ENCODE measurements at places on chromosomes 13 and 19.
A peak's percentile ranks its signal among the peaks of the same experiment; 100 is the strongest.

- DNase-seq, result peak; percentile 63
Observed at GRCh38 chr19:17385878-17386611, 8.0 kb downstream of the CCDC194 start.

DNA sequence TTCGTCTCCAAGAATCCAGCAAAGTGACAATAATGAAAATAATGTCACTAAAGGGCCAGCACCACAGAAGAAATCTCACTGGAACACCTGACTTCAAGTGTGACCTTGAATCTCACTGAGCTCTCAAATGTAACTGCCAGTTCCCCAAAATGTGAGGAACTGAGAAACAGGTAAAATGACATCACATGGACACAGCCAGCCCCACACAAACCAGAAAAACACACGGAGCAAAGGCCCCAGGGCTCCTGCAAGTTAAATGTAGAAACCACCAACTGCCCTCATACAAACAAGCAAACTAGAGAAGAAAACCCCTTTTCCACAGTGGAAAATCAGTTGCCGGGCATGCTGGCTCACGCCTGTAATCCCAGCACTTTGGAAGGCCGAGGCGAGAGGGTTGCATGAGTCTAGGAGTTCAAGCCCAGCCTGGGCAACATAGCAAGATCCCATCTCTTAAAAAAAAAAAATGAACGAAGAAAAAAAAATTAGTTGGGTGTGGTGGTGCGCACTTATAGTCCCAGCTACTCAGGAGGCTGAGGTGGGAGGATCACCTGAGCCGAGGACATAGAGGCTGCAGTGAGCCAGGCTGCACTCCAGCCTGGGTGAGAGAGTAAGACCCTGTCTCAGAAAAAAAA, 8.7 kb upstream of the KANK2 start:
- no peak for DNase-seq

DNA sequence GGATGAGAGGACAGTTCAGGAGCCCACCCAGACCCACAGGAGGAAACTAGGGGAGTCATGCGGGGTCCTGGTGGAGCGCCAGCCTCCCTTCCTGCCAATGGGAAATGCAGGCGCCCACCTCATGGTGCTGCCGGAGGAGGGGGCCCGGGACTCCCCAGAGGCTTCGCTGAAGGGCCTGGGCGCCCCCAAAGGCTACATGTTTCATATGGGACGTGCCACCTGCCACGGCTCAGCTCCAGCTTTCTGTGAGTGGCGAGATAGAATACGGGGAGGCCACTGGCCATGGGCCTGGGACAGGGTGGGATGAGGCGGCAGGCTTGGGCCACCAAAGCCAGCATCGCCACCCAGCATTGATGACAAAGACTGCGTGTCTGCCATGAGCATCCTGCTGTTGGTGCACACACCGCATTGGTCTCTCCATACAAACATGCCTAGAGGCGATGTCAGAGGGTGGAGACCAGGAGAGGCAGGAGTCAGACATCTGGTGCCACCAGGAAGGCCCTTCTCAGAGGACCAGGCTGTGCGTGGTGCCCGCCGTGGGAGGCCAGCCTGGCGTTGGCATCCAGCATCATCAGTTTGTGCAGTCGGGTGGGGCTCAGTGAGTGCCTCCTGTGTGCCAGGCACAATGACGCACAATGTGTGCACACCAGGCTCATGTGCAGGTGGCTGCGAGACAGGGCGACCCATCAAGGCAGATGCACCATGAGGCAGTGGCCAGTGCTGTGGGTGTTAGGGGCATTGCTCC, 1.2 kb upstream of the F10 start:
- DNase-seq, result no peak

DNA sequence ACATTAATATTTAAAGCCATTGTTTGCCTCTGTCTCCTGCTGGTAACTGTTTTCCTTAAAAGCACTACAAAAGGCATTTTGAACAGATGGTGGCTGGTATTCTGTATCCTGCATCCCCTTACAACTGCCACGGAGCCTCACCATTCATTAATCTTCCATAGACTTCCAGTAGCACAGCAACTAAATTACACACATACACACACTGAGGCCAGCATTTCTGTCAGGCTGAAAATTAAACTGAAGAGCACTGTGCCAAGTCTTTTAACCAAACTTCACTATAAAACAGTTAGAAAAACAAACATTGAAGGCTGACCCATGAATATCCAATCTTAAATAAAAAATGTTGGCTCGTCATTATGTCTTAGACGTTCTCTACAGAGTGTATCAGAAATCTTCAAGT, 697.8 kb downstream of the DACH1 start:
- no peak for DNase-seq

- no peak for DNase-seq
Observed at GRCh38 chr13:58165617-58166016, 534.1 kb downstream of the PCDH17 start.

DNA sequence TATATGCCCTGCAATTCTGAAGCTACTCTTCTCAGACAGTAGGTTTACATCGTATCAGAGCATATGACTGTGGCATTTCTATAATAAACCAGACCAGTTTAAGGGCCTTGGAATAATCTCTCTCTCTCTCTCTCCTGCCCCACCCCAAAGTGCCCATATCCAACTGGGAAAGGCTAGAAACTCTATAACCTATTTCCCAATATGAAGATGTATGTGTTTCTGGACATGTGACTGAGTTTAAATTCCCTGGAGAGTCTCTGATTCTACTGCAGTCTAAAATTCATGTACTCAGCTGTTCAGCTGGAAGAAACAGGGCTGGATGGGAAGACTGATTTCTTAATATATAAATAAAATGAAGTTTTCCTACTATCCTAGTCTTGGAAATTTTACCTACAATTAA, 91.9 kb upstream of the MBNL2 start:
- DNase-seq, result no peak

- no peak for DNase-seq
Observed at GRCh38 chr13:71587193-71587592, 279.8 kb downstream of the DACH1 start.

GRCh38 chr13:105403086-105403485, 1132.4 kb downstream of the EFNB2 start:
- no peak for DNase-seq

GRCh38 chr13:51805313-51805712, 1.4 kb upstream of the DHRS12 start:
- no peak for DNase-seq

DNA sequence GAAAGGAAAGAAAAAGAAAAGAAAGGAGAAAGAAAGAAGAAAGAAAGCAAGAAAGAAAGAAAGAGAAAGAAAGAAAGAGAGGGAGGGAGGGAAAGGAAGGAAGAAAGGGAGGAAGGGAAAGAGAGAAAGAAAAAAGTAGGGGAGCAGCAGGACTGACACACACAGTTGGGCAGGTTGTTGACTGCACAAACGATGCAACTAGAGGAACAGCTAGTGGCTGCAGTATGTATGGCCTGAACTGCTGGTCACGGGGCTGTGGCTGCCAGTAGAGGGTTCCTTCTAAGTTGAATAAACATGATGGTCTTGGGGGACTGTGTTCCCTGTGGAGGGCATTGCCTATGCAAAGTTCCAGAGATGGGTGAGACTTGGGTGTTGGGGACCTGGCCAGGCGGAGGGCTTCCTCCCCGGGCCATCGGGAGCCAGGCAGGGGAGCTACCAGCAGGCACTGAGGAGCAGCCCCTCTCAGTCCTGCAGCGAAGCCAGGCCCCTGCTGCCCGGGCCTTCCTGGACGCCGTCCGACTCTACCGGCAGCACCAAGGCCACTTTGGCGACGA, 16.7 kb upstream of the COLGALT1 start:
- DNase-seq, result no peak

DNA sequence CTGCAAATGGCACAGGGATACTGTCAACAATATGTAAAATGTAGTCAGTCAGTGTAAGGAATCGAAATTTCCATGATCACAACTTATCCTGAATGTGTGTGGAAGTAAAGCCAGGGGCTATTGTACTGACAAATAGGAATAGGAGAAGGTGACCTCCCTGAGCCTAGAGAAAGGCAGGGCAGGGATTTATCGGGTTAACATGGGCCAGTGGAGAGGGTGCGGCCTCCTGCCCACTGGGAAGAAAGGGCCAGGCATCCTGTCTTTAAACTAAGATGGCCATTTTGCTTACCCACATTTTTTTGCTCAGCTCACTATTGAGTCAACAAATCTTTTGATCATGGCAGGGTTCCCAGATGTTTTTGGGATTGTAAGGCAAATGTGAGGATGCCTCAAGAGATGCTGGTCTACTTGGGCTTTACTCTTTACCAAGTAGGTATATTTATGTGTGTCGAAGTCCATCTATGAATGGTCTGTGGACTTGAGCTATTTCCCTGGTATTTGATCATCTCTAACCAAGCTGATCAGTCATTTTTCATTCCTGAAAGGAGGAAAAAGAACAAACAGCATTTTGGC, 116.6 kb upstream of the RNF113B start:
- DNase-seq, result no peak

DNA sequence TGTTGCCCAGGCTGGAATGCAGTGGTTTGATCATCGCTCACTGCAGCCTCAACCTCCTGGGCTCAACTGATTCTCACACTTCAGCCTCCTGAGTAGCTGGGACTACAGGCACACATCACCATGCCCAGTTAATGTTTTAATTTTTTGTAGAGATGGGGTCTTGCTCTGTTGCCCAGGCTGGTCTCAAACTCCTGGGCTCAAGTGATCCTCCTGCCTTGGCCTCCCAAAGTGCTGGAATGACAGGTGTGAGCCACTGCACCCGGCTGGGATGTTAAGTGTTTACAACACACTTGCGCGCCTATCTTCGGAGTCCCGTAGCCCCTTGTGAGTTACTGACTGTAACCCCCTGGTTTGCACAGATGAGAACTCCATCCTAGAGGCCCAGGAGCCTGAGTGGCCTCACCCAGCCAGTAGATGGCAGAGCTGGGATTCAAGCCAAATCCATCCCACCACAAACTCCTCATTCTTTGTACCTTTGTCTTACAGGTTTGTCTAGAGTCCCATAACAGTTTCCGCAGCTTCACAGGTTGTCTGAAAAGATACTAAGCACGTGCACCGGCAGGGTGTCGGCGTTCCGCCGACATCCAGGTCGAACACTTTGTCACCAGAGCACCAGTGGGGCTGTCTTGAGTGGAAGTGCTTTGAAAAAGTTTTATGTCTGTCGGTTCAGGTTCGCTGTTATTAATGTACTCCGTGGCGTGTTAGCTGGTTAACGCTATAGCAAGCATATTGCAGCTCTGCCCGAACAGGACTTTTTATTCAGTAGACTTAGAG, 14.7 kb downstream of the MAG start:
- DNase-seq, result peak; percentile 50

- DNase-seq, result no peak
Observed at GRCh38 chr19:3725640-3726310, 17.6 kb downstream of the TJP3 start.

GRCh38 chr13:21069561-21070004, 8.2 kb upstream of the LATS2 start:
- no peak for DNase-seq

- DNase-seq, result peak; percentile 39
Observed at GRCh38 chr13:35789335-35790165, 313.1 kb upstream of the MAB21L1 start.

- DNase-seq, result no peak
Observed at GRCh38 chr19:7916103-7916954, 1.7 kb downstream of the TGFBR3L start.

- DNase-seq, result no peak
Observed at GRCh38 chr19:35717665-35718344, at the start of gene KMT2B. TSS of gene KMT2B (plus strand) at chr19:35718003. CDS start at chr19:35718019, 16 bp downstream.

GRCh38 chr19:40192758-40193586, 1.7 kb downstream of the MAP3K10 start:
- no peak for DNase-seq

DNA sequence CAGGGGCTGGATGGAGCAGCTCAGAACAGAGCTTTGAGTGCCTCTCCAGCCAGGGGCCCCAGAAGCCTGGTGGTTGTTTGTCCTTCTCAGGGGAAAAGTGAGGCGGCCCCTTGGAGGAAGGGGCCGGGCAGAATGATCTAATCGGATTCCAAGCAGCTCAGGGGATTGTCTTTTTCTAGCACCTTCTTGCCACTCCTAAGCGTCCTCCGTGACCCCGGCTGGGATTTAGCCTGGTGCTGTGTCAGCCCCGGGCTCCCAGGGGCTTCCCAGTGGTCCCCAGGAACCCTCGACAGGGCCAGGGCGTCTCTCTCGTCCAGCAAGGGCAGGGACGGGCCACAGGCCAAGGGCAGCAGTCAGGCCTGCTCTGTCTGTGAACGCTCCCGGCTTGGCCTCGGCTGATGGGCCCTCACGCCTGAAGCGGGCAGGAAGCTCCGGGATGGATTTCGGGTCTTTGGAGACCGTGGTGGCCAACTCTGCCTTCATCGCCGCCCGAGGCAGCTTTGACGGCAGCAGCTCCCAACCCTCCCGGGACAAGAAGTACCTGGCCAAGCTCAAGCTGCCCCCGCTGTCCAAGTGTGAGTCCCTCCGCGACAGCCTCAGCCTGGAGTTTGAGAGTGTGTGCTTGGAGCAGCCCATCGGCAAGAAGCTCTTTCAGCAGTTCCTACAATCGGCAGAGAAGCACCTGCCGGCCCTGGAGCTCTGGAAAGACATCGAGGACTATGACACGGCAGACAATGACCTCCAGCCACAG, at the start of gene GRK1:
Gene GRK1 (plus strand): TSS at position 269 of the 751 bp plus-strand sequence. CDS start 168 bp downstream, at position 437.
- DNase-seq, result no peak

- DNase-seq, result peak; percentile 71
Observed at GRCh38 chr13:61954092-61954491, 538.4 kb upstream of the PCDH20 start.

- DNase-seq, result no peak
Observed at GRCh38 chr19:56106397-56106849, 14.7 kb downstream of the ZNF787 start.

GRCh38 chr13:109922518-109922917, 136.1 kb upstream of the IRS2 start:
- no peak for DNase-seq

DNA sequence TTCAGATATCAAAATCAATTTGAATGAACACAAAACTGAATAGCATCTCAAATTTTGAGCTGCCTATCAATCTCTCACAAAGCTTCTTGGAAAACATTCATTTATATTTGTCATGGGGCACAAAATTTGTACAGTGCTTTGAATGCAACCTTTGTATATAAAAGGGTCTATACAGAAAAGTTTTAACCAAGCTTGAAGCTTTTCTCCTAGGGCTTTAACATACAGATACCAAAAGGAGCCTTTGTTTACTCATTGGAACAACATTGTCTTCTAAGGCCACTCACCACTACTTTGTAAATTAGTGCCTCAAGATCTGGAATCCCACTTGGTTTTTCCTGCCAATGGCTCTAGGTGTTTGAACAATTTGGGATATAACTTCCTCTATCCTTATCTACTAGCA, 21.2 kb downstream of the LNX2 start:
- DNase-seq, result no peak

DNA sequence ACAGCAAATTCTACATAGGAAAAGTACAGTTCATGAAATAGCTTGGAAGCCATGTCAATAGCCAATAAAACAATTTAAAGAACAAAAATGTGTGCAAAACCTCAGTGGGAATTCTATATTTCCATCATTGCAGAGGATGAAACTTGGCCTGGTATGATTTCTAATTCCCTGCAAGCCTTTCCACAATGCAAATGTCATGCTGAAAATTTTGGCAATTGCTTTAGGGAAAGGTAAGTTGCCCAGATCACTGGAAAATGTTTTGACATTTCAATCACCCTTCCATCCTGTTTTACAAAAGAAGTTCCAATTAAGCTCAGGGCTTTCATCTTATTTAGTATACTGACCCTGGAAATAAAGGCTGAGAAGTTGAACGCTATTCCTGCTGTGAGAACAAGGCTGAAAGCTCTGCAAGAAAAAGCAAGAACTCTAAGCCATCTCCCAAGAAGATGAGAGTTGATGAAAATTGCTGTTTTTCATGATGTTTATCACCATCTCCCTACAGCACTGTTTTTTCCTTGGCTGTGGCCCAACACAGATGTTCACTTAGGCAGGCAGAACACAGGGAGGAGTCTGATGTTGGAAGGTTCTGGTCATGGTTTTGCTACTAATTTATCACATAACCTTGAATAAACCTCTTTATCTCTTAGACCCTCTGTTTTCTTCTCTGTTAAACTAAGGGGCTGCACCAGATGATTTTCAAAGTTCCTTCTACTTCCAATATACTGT, 263.7 kb downstream of the KCTD12 start:
- no peak for DNase-seq
